ENCODE measurements at places on chromosomes 1 and 21.

GRCh38 chr1:223873044-223873443 lies 27.3 kb upstream of the TP53BP2 start:
- no peak for DNase-seq

DNA sequence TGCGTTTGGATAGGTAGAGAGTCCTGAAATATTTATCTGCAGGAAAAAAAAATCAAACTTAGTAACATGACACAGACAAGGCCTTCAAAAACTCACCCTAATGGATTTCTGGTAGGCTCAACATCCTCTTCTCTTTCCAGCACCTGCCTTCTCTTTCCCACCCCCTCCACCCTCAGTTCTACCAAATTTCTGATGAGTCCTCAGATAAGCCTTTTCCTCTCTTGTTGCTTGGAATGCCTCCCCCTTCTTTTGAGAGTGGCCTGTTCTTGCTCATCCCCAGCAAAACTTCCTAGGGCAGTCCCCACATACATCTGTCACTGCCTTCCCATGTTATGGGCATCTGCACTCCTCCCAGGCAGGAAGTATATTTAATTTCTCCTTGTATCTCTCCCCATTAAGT lies 7.6 kb upstream of the LBR start:
- DNase-seq, result no peak

DNA sequence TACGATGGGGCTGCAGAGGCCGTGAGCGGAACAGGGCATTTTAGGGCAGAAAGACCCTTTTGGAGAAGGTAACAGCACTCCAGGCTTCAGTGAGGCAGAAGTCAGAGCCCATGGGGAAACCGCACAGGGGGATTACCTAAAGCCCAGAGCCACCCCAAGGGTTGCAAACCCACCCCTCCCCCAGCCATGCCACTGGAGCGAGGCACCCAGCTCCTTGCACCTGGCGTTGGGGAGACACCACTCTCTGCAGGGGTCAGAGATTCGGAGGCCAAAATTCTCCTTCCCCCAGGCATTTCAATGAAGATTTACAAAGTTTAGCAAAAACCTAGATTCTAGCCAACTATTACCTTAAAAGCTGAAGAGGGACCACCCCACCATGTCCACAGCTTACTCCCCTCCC lies 38.4 kb upstream of the CCDC27 start:
- DNase-seq, result no peak

DNA sequence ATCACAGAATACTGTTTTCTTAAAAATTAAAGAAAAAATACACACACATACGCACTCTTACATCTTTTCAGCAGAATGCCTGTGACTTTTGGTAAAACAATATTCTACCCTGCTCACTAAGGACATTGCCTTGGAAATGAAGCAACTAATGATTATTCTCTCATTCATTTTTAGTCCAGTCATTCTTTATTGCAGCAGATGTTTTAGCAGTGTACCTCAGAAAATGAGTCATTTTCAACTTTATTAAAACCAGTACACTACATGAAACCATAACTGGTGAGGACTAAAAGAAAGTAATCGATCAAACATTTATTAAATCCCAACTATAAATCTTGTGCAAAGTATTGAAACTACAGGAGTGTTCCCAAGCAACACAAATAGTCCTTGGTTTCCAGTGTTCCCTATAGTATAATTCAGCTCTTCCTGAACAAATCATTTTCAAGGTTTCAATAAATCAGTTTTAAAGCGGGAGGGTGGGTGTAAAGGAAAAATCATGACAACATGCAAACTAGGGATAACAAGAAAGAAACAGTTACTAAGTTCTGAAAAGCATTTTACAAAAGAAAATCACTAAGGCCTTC lies 114.2 kb downstream of the ADGRL4 start:
- no peak for DNase-seq

GRCh38 chr1:168786476-168787330 lies 57.7 kb upstream of the DPT start:
- no peak for DNase-seq

GRCh38 chr1:111938536-111938935 lies 50.9 kb downstream of the KCND3 start:
- no peak for DNase-seq

DNA sequence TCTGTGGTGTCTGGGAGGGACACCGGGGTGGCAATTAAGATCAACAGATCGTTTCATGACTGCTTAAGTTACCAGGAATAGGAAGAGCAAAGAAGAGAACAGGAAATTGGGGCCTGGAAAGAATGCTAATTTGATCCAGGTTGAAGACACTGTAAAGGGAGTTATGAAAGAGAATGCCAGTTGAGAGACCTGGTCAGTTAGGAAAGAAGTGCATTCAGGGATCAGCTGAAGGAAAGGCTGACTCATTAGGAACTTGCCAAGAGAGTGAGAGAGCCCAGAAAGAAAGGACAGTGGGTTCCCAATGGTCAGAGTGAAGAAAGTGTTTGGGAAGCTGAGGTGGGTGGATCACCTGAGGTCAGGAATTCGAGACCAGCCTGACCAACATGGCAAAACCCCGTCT lies 119.6 kb downstream of the UBE2U start:
- DNase-seq, result no peak

DNA sequence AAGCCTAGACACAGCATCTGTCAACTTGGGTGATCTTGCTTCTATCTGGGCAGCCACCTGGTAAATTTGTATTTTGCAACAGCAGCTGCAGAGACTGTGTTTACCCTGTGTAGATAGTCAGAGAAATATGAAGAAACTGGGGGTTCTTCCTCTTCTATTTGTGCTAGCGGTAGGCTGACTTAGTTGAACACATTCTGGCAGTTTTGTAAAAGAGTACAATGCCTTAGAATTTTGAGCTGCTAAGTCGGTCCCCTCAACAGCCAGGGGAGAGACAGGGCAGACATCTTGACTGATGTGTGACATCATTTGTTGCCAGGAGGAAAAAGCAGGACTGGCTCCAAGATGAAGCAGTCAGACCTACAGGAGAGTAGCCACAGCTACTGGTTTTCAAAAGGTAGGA lies 53.7 kb downstream of the KCNJ6 start:
- peak; percentile 5 for DNase-seq

GRCh38 chr1:33615546-33615945 lies 143.1 kb downstream of the ZSCAN20 start:
- DNase-seq, result no peak

- DNase-seq, result no peak
These were observed 16.0 kb downstream of the ADSS2 start for GRCh38 chr1:244435562-244436205.

- DNase-seq, result no peak
These were observed 235.3 kb upstream of the ESRRG start for GRCh38 chr1:216958569-216958968.

- no peak for DNase-seq
These were observed 106.6 kb downstream of the NPHP4 start for GRCh38 chr1:5885471-5886139.

DNA sequence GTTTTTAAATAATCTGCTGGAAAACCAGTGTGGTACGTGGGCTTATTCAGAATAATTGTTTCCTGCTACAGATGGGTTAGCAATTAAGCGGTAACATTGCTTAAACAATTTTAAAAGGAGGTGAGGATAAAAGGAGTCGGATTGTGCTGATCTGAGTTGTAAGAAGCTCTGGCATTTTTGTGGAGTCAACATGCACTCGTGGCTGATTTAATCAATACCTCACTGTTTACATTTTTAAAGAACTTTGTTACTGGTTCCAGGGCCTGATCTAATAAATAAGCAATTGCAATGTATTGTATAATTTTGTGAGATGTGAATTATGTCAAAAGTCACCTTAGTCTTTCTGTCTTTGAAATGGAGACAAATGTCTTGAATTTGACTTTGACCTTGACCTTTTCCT lies 474.0 kb downstream of the SETD4 start:
- no peak for DNase-seq
